Left lobe of liver (tissue), 2 donors: ENCODE measurements at places on chromosomes 6 and 20.

DNA sequence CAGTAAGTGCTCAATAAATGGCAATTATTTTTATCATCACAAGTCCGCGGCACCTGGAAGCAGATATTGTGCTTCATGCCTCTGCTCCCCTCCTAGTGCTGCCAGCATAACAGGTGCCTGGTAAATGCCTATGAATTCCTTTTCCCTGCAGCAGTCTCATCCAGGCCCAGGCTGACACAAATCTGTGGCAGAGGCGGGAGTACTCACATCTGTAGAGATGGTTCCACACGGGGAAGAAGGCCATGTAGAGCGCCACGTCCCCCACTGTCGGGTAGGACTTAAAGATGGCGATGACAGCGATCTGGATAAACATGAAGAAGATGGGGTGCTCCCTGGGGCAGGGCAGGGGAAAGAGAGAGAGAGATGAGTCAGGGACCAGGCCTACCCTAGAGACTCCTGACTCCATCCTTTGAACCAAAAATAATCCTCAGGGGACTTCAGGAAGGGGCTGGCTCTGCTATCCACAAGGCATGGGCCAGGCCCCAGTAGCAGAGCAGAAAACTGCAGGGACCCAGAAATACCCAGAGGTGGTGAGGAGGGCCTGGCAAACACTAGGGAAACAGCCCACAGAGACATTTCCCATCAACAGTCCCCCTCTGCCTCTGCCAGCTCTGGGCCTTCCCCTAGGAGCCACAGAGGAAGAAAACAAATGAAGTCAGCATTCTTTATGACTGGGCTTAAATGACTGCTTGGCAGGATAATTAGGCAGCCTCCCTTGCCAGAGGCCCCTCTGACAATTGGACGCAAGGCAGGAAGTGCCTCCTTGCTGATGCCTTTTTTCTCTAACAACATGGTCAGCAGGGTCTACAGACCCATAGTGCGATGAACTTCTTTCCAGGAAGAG lies 23.0 kb downstream of the MAP1LC3A start:
- peak; percentile 38 for DNase-seq

- DNase-seq, result no peak
Measured at GRCh38 chr6:56227071-56227879, 20.1 kb downstream of the COL21A1 start.

GRCh38 chr20:15506311-15506710 lies 1066.9 kb downstream of the KIF16B start:
- DNase-seq, result no peak

DNA sequence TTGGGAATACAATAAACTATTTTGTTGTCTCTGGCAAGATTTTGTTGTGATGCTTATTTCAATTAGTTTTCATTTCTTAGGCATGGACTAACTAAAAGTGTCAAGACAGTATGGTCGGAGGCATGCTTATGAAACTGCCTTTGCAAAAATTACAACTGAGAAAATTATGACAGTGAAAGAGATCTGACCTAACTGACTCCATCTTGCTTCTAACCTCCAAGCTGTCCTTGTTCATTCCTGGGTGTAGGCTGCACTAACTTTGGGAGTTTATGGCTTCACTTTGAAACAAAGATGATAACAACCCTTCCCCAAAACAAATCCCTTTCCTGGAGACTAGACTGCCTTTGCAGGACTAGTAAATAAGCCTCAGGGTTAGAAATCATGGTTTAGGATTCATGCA lies 4.1 kb upstream of the SHLD1 start:
- no peak for DNase-seq

- no peak for DNase-seq
Measured at GRCh38 chr6:151288712-151289398, 49.1 kb downstream of the AKAP12 start.

DNA sequence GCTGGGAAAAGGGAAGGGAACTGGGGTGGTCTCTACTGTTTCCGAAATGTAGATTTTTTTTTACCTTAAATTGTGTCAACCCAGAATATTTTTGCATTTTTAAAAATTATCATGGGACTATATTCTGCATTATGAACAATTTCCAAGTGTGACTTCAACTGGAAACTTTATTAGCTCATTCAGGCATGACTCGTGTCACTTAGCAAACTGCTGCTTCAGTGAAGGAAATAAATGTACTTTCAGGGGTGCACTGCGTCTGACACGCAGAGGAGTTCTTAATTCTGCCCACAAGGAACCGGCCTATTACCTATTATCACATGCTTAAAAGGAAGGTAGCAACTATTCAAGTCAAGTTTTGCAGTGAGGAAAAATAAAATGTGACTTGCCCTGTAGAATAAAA lies 291.3 kb upstream of the PRDM1 start:
- no peak for DNase-seq

- no peak for DNase-seq
Measured at GRCh38 chr20:23144856-23145255, 58.7 kb upstream of the CD93 start.

DNA sequence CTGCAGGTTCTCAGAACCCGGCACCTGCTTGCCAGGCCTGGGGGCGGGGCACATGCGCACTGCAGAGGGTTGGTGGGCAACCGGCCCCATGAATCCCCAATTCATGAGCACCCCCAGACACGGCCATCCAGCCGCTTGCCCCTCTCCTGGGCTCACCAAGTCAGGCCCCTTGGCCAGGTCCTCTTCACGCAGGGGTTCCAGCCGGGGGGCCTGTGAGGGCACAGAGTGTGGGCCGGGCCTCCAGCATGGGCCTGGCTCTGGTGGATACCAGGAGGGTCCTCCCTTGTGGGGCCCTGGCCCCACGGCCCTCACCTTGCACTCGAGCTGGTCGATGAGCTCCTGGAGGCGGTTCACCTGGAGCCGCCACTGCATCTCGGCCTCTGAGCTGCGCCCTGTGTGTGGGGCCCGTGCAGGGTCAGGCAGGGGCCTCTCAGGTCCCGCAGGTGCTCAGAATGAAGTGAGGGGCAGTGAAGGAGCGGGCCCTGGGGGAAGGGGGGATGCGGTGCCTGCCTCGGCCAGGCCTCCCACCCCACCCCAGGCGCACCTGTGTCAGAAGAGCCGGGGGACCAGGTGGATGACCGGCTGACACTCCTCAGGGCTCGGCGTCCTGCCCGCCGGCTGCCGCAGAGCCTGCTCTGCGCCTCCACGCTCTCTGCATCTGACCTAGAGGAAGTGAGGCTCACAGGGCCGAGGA lies 2.6 kb upstream of the C20orf144 start:
- no peak for DNase-seq

- DNase-seq, result no peak
Measured at GRCh38 chr6:34457382-34457741, 8.5 kb upstream of the PACSIN1 start.

DNA sequence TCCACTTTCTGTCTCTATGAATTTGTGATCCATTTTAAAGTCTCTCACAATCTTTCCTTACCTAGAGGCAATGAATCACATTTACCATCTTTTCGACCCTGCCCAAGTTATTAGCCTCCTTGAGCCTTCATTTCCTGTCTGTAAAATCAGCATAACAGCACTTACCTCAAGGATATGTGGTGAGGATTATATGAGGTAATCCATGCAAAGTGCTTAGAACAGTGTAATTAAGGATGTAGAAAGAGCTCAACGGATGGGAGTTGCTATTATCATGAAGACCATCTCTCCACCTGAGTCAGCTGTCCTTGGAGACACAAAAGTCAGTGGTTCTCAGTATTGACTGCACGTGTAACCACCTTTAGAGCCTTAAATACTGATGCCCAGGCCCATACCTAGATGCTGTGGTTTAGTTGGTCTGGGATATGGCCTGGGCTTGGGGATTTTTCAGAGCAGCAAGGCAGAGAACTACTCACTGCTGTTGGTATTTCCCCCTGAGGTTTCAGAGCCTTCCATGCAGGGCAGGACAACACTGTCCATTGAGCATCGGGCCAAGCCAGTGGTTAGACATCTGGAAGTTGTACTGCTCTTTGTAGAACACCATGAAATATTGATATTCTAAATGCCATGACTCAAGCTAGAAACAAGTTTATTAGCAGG lies 55.8 kb downstream of the LYRM2 start:
- no peak for DNase-seq

GRCh38 chr6:53604623-53605190 lies 59.8 kb upstream of the GCLC start:
- no peak for DNase-seq

- DNase-seq, result no peak
Measured at GRCh38 chr20:13659288-13659687, 20.6 kb upstream of the TASP1 start.

GRCh38 chr6:34583461-34583860 lies 27.3 kb upstream of the SPDEF start:
- no peak for DNase-seq

- DNase-seq, result no peak
Measured at GRCh38 chr20:16620961-16621360, 47.7 kb upstream of the KIF16B start.

DNA sequence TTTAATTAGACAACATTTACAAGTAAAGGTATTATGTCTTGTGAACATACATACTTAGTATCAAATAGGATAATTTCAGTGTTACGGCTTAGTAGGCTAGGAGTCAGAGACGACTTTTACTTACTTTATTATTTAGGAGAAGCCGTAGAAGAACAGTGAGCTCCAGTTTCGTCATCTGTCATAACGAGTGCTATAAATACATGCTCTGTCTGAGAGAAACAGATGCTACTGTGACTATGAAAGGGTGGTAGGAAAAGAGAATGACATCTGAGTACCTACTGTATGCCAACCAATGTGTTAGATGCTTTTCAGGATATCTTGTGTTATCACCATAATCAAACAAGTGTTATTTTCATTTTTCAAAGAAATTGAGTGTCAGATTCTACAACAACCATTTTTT lies 119.0 kb downstream of the EYA4 start:
- DNase-seq, result no peak

- DNase-seq, result no peak
Measured at GRCh38 chr6:151425561-151425960, 26.4 kb downstream of the RMND1 start.

- DNase-seq, result no peak
Measured at GRCh38 chr6:16743664-16744210, 17.5 kb downstream of the ATXN1 start.
